ENCODE measurements at places on chromosomes 16 and 17.

DNA sequence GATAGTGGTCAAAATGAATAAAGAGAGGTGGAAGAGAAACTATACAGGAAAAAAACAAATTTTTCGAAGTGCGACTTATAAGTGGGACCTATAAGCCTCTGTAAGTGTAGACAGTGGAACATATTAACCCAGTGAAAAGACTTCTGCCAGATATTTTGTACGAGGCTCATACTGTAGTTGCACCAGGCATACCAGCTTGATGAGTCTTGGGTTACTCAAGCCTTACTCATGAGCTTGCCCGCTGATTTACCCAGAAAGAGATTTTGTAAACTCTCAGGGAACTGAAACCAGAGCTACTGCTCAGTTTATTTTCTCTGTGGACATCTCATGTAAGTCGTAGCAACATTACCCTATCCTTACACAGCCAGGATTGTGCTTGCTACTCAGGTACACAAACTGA, 708.0 kb upstream of the SOX9 start:
- DNase-seq: no peak

DNA sequence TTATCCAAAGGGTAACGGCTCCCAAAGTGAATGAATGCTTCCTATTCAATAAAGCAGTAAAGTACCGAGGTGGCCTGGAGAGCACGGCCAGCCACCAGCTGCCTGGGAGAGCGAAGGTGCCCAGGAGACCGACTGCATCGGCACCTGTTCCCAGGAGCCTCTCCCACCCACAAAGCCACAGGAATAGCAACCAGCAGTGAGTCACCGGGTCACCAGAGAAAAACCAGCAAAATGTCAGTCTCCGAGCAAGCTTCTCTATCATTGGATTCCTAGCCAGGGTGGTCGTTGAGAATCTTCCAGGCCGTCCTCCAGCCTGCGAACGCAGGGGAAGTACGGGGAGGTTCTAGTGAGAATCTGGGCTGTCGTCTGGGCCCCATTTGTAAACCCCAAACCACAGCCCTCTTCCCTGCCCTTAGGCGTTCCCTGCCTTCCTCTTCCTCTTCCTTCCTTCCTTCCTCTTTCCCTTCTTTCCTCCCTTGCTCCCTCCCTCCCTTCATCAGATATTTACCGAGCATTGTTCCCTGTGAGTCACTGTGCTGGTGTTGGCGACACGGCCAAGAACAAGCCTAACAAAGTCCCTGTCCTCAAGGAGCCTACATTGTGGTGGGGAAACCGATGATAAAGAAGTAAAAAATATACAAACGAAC, 114.6 kb downstream of the SLC39A11 start:
- no peak for DNase-seq

DNA sequence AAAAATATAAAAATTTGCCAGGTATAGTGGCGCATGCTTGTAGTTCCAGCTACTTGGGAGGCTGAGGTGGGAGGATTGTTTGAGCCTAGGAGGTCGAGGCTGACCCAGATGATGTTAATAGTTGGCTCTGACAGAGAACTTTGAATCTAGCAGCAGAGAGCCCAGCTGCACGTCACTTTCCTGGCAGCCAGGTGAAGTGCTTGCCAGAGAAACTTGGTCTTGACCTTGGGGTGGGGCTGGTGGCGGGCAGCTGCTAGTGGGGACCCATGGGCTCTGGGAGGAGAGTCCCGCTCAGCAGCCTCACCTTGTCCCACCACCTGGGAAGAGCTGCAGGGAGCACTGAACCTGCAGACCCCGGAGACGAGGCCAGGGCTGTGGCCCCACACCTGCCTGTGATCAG, 3.1 kb upstream of the C16orf74 start:
- DNase-seq: no peak

GRCh38 chr17:57890857-57891232, 41.0 kb upstream of the MRPS23 start:
- no peak for DNase-seq

DNA sequence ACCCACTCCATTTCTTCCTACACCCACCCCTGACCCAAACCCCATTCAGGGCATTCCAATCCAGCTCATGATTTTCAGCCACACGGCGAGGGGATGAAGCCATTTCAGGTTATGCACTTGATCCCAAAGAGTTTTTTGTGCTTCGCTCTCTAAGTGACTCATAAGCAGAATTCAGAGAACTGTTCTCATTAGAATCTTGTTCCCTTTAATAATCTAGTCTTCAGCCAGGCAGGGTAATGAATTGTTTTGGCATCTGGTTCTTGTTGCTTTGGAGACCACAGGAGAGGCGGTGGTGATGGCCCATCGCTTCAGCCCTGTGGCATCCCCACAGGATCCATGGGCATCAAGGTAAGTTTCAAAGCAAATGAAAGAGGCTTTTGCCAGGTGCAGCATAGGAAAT, 4.8 kb upstream of the KRT31 start:
- DNase-seq: no peak

GRCh38 chr16:87864331-87864989, 4.8 kb downstream of the SLC7A5 start:
- no peak for DNase-seq

GRCh38 chr17:54900457-54901229, at the start of gene TOM1L1:
Gene TOM1L1, plus strand, starts transcription at chr17:54900852. Its CDS starts 14 bp downstream, at chr17:54900866.
- DNase-seq: no peak

DNA sequence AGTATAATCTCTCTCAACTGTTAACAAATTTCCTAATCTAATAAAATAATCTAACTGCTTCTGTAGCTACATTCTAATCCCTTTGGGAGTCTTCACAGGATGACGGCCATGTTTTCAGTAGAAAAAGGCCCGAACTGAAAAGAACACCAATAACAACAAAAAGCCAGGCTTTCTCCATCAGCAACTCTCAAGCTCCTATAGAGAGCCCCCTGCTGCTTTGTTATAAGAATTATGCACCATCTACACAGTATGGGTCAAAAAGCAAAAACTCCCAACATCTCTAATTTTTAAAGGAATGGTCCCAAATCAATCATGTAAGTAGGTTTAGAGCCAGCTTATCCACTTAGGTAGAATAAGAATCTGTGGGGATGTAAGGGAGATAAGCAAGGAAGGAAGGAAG, 163.6 kb upstream of the C17orf78 start:
- no peak for DNase-seq
